ENCODE measurements at places on chromosomes 4 and X.

GRCh38 chr4:25213347-25213979 is 20.4 kb upstream of the PI4K2B start:
- H3K27me3 ChIP-seq = no peaks in the 10 kb centered on the region
- H3K4me3 ChIP-seq = no peak overlapping the region
- H3K4me1 ChIP-seq = no peaks in the 10 kb centered on the region
- DNase-seq = no peak

DNA sequence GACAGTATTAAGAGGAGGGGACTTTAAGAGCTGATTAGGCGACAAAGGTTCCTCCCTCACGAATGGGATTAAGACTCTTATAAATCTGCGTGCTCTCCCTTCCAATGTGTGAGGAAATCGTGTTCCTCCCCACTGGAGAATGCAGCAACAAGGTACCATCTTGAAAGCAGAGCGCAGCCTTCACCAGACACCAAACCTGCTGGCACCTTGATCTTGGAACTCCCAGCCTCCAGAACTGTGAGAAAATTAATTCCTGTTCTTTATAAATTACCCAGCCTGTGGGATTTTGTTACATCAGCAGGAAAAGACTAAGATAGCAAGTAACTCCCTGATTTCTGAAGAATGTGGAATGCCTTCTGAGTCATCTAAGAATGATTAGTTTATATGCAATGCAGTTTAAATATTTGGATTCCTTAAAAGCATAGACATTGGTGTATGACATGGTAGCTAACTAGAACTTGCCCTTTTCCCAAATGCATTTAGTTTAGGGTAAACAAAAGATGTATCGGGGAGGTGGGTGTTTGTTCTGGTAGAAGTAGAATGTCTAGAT is 86.1 kb downstream of the USP46 start:
- no peaks in the 10 kb centered on the region for H3K36me3 ChIP-seq
- no peak overlapping the region for H3K27ac ChIP-seq
- peaks cover 15% of the 10 kb centered on the region for H3K27me3 ChIP-seq
- DNase-seq = no peak
- H3K4me3 ChIP-seq = no peak overlapping the region

- H3K4me1 ChIP-seq = no peaks in the 10 kb centered on the region
- no peaks in the 10 kb centered on the region for H3K27me3 ChIP-seq
- no peak for DNase-seq
Observed at GRCh38 chr4:5452156-5452555, 256.2 kb downstream of the EVC2 start.

- peaks cover 28% of the 10 kb centered on the region for H3K36me3 ChIP-seq
- no peak for DNase-seq
- H3K4me1 ChIP-seq = no peaks in the 10 kb centered on the region
- H3K4me3 ChIP-seq = no peak overlapping the region
- H3K27me3 ChIP-seq = no peaks in the 10 kb centered on the region
Observed at GRCh38 chrX:120617996-120618630, 11.7 kb downstream of the C1GALT1C1 start.

- peak within 1 kb of the TSS; percentile 89 for H3K27ac ChIP-seq
- peak within 1 kb of the TSS; percentile 98 for H3K4me3 ChIP-seq
- DNase-seq = peak; percentile 93
- H3K36me3 ChIP-seq = peaks cover 3% of the 10 kb centered on the region
Observed at GRCh38 chrX:71095555-71095980, at the start of gene FOXO4. Gene FOXO4, plus strand, starts transcription at chrX:71095851. Its CDS starts 678 bp downstream, at chrX:71096529.

GRCh38 chr4:42671431-42672194 is 14.7 kb upstream of the ATP8A1 start:
- peak overlapping the region; percentile 84 for H3K27ac ChIP-seq
- no peaks in the 10 kb centered on the region for H3K27me3 ChIP-seq
- H3K4me1 ChIP-seq = peaks cover 38% of the 10 kb centered on the region
- peaks cover 5% of the 10 kb centered on the region for H3K36me3 ChIP-seq

- H3K27ac ChIP-seq = no peak overlapping the region
- no peak for DNase-seq
- H3K27me3 ChIP-seq = no peaks in the 10 kb centered on the region
- H3K4me1 ChIP-seq = no peaks in the 10 kb centered on the region
Observed at GRCh38 chrX:104712515-104712914, 146.5 kb downstream of the IL1RAPL2 start.

DNA sequence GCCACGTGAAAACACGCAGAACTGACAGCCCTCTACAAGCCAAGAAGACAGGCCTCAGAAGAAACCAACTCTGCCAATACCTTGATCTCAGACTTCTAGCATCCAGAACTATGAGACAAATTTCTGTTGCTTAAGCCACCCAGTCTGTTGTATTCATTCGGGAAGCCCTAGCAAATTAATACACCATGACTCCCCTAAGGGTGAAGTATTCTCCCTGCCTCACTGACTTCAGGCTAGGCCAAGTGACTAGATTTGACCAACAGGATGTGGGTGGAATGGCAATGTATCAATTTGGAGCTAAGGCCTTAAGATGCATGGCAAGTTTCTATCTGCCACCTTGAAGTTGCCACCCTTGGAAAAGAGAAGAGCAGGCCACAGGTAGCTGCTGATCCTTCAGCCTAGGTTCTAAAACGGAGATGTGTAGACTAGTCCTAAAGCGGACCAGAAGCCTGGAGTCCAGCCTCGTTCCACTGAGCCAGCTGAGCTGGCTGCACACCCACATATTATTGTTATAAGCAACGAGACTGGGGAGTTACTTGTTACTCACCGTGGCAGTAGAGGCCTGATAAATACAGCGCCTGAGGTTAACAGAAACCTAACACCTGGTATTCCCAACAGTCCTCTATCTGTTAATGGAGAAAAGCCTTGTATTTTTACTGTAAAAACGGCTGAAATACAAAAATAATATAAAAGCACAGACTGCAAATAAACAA is 16.4 kb downstream of the SCARB2 start:
- peaks cover 32% of the 10 kb centered on the region for H3K4me1 ChIP-seq
- peaks cover 29% of the 10 kb centered on the region for H3K36me3 ChIP-seq
- DNase-seq = no peak
- no peak overlapping the region for H3K4me3 ChIP-seq

Measured in activated naive CD4-positive, alpha-beta T cell treated with anti-CD3 and anti-CD28 coated beads, Interleukin-2, amount 10 ng/mL, durations not matched to agents 7 days and 5 days (primary cell).